ENCODE measurements at places on chromosomes 5 and 9. TPM values are rescaled to one million over a fixed set of nuclear protein-coding genes. Genes with fewer than 3 reads are reported as not detected.

The ENG gene
- total RNA-seq = 323 TPM

The SH3TC2 gene
- total RNA-seq = 0.92 TPM

The TRIP13 gene
- total RNA-seq = 1.0 TPM

The NR2F1-AS1 gene
- 11.1 TPM for total RNA-seq

The IL13 gene
- not detected for total RNA-seq

DNA sequence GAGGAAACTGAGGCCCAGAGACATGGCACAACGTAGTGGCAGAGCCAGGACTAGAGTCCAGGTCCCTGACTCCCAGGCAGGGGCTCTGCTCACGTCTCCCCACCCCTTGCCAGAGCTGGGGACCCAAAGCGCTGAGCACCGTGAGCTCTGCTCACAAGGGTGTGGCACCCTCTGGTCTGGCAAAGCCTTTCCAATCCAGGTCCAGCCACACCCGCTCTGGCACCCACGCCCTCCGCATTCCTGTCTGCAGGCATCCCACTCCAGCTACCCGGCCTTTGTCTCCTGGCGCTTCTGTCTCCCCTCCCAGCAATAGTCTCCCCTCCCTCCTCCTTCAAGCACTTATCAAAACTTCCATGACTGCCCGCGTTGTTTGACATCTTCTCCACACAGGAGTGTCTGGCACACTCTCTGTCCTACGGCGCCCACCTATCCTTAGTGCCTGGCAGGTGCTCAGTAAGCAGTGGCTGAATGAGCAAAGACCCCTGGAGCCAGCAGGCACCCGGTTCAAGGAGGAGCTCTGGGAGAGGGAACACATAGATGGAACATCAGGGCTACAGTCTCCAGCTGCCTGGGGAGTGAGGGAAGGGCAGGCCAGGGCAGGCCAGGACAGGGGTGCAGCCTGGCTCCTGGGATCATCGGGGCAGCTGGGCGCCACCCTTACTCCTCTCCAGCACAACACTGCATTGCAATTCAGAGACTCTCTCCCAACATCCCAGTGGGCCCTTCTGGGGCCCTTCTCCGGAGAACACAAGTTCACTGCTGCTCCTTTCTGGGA is 12.0 kb downstream of the HIGD2A start:
- no peak for DNase-seq

The EGR1 gene
- total RNA-seq = 78.2 TPM

DNA sequence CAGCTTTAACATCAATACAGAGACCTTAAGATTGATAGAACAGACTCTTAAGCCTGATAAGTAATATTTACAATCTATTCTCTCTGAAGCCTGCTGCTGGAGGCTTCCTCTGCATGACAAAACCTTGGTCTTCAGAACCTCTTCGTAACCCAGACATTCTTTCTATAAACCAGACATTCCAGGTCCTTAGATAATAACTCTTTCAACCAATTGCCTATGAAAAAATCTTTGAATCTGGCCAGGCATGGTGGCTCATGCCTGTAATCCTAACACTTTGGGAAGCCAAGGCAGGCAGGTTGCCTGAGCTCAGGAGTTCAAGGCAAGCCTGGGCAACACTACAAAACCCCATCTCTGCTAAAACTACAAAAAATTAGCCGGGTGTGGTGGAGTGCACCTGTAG is 327.8 kb downstream of the ENC1 start:
- DNase-seq = no peak

- DNase-seq = no peak
These were observed 137.1 kb upstream of the TMEM161B start for GRCh38 chr5:88405783-88406182.

The ZNF883 gene
- total RNA-seq = 0.89 TPM

- DNase-seq = no peak
These were observed 49.5 kb downstream of the JAKMIP2 start for GRCh38 chr5:147733075-147733474.

DNA sequence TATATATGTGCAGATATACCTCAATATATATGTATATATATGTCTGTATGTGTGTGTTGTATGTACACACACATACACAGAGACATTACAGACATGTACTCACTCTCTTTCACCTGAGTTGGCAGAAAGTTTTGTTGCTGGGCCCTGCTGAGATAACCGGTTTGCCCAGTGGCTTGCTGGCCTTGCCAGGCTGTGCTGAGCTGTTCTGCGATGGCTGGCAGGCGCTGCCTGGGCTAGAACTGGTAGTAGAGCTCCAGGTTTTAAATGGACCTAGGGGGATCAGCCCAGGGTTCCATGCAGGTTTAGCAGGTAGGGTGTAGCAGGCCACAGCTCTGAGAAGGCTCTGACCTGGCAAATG is 394.3 kb downstream of the GADD45G start:
- DNase-seq = peak; percentile 83

DNA sequence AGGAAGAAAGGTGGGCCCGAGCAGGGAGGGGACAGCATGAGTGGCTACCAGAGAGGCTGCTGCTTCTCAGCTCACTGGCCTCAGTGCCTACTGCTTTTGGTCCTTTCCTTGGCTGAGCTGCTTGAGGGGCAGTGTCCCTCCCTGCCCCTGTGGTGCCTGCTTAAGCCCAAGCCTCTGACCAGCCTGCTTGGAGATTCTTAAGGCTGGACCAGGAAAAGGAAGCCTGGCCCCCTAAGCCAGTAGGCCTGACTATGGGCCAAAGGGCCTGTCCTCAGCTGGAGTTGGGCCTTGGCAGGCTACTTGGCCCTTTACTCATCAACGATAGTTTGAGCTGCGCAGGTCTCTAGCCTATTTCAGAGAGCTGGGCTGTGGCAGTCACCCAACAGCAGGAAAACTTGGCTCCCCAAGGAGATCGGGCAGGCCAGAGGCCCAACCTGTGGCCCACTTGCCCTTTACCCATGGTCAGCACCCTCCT is 24.9 kb downstream of the TCF7 start:
- DNase-seq = peak; percentile 23

The SLC9A3 gene
- 1.1 TPM for total RNA-seq

The ARSB gene
- 21.6 TPM for total RNA-seq

All from lower lobe of right lung (tissue), 2 donors.